ENCODE measurements at places on chromosomes 7 and 10. TPM values are rescaled to one million over a fixed set of nuclear protein-coding genes. Genes with fewer than 3 reads are reported as not detected.

DNA sequence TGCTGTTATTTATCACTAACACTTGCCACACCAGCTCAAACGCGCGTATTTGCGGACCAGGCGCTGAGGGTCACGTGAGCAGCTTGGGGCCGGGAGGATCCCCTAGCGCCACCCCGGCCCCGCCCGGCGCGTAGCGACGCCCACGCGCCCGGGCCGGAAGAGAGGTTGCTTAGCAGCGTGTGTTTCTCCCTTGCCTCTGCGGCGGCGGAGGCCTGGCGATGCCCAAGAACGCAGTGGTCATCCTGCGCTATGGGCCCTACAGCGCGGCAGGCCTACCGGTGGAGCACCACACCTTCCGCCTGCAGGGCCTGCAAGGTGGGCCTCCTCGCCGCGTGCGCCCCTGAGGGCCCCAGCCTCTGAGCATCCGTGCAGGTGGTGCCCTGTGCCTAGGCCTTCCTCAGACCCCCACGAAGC lies at the start of gene C10orf53:
Gene C10orf53, plus strand, starts transcription at position 172 of the 414 bp plus-strand sequence. Its CDS starts 47 bp downstream, at position 219.
- no peak for DNase-seq

DNA sequence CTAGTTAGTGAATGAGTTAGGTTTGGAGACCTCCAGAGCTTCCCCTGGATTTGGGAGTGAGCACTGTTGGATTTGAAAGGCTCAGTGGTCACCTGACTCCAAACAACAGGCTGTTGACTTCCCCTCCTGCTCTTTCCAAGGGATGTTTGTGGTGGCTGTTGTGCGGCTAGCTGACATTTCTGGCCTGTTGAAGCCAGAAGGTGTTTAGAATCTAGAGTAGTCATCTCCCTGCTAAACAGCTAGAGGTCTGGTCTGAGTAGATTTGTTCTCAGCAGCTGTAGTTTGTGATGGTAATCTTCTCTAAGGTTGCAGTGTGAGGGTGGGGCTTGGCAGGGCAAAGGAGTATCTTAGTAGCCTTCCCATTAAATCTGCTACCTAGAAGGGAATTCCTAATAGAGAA lies 30.1 kb downstream of the BPGM start:
- DNase-seq: no peak

DNA sequence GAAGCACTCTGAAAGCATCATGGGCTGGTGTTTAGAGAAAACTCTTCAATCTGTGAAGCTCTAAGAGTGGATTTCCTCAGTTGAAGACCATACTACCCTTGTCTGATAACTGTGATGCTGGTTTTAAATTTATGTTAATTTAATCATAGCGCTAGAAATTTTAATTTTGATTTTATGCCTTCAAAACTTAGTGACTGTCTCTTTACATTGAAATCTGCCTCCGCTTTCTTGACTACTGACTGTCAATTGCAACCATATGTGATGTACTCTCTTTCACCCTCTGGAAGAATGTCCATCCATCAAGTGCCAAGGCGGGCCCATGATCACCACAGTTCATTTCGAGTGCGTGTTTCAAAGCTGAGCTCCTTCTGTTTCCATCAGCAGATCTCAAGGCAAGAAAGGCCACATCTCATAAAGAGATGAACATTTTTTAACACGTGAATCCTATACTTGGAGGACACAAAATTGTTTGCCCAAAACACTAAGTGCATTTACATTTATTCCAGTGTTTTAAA lies 147.1 kb downstream of the ITGA8 start:
- no peak for DNase-seq

GRCh38 chr10:74150204-74150989 lies at the start of gene AP3M1:
TSS of gene AP3M1 (minus strand) at chr10:74150828. CDS start at chr10:74138379, 12,449 bp downstream.
- no peak for DNase-seq

DNA sequence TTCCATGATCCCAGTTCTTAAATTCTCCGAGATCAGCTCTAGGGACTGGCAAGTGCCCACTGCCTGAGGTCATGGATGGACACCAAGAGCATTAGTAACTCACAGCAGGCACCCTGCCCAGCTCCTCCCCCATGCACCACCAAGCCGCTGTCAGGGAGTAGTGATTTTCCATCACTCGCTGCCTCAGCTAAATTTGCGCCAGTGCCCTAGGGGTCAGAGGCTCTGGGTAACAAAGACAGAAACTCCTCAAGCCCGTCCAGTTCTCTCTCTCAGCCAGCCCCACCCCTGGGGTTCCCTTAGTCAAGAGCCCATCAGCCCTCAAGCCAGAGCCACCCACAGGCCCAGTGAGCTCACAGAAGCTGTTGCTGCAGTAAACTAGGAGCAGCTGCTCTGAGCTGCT lies 30.0 kb downstream of the PAX2 start:
- no peak for DNase-seq

NOM1 gene
- 9.5 TPM for polyA plus RNA-seq

NACAD gene
- 0.36 TPM for polyA plus RNA-seq

ZNF775 gene
- polyA plus RNA-seq: 2.1 TPM

C10orf67 gene
- 0.10 TPM for polyA plus RNA-seq

NSUN6 gene
- polyA plus RNA-seq: 2.7 TPM

DENND11 gene
- 4.2 TPM for polyA plus RNA-seq

PSD gene
- 1.8 TPM for polyA plus RNA-seq

Data from BJ (cell line).